ENCODE measurements at places on chromosomes 2 and 18.

- DNase-seq = no peak
Observed at GRCh38 chr2:24920809-24921441, 888 bp upstream of the ADCY3 start.

DNA sequence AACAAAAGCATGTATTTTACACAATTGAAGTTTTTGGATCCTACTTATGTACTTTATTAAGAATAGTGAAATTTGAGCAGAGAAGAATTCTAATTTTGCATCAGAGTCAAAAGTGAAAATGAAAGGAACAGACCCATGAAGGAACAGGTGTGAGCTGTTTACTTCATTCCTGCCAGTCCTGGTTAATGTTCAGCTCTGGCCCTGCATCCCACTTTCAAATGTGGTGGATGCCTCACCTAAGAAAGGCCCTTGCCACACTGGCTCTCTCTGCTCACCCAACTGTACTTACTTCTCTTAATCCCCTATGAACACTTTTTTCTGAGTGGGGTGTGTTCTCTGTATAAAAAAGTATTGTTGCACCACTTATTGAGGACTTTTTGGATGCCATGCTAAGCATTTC, 22.2 kb downstream of the FAM110C start:
- DNase-seq = no peak

DNA sequence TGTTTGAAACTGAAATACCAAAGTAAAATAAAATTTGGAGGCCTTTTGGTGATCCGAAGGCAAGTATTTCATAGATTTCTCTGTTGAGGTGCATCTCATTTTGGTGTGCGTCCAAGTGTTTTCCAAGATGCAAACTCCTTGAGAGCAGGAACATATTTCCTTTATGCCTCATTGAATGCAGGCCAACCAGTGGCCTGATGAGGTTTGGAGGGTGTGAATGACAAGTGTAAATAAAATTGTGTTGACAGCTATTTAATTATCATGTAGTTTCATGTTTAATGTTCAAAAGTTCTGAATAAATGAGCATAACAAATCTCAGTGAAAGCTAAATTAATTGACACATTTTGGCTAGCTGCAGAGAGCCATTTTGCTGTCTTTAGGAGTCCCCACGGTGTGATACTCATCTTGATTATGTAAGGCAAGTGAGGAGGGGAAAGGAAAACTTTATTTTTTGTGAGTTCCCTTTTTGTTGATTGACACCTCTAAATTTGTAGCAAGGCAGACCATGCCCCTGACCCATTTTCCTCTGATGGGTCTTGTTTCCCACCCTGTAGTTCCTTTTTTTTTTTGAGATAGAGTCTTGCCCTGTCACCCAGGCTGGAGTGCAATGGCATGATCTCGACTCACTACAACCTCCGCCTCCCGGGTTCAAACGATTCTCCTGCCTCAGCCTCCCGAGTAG, 6.3 kb upstream of the LTBP1 start:
- no peak for DNase-seq

DNA sequence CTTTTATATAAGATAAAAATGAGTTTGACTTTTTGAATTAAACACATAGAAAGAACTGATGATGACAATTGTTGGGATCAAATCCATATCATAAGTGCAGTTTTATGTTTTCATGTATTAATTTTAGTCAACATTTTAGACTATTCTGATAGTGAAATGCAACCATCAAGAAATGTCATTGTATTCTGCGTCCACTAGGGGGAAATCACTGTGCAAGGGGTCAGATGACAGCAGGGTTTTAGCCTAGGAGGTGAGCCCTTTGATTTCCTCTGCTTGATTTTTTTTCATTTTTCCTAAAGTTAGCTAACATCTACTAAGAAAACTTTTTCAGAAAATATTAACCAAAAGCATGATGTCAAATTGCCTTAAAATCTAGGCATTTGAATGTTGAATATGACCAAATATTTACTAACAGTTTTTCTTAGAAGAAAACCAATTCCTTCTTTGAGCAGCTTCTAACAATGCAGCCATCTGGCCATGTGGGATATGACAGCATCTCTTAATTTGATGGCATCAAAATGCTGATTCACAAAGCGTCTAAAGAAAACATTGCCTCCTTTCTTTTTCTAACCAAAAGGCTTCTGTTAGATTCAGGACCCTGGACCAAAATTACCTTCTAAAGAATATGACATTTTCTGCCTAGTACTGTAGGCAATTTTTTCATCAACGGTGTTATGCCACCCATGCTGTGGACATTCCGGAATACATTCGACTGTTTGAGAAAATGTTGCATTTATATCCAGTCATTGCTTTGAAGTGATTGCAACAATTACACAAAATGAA, 141.5 kb downstream of the SPHKAP start:
- no peak for DNase-seq

DNA sequence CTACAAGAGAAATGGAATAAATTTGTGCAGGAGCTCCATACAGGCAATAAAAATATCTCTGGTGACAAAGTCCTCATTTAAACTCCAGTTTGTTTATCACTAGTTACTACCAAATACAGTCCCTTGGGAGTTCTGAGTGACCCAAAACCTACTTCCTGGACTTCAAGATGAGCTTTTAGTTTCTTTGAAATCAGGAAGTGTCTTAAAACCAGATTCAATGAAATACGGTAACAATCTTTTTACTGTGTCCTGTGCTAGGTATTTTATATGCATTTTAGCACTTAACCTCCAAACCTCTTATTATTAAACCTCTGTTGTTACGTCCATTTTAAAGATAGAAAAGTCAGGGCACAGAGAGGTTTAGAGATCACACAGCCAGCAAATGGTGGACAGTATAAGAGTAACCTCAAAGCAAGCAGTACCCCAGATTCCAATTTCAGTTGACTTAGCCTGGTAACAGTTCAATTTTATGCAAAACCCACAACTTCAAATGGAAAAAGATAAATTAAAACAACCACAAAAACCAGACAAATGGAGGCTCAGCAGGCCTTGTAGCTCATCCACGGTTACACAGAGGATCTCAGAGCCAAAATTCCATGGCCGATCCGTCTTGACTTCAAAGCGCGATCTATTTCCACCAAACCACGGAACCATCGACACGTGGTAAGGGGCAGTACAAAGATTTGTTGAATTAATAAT, 1.3 kb upstream of the KCMF1 start:
- DNase-seq = peak; percentile 28

GRCh38 chr18:48125724-48126123, 195.3 kb upstream of the SMAD2 start:
- no peak for DNase-seq

GRCh38 chr2:44616667-44617155, 255.0 kb downstream of the CAMKMT start:
- peak; percentile 9 for DNase-seq

DNA sequence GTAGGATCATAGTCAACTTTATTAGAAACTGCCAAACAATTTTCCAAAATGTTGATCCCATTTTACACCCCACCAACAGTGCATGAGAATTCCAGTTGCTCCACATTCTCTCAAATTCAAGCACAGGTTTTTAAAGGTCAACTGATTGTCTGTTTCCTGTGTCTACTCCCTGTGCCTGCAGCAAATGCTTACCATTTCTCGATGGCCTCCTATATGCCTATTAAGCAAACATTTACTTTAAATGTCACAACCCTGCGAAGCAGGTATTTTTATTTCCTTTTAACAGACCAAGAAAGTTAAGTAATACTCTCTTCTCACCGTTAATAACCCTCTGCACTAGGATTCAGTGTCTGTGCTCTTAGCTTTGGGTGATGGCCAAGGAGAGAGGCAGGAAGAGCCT, 163.8 kb upstream of the EPB41L3 start:
- no peak for DNase-seq

GRCh38 chr2:27212626-27213471, 781 bp upstream of the SLC5A6 start:
- peak; percentile 50 for DNase-seq
